ENCODE measurements at places on chromosomes 2 and 18.

- DNase-seq: no peak
These were observed 638 bp downstream of the CEP192 start for GRCh38 chr18:12991821-12992179.

- no peak for DNase-seq
These were observed 15.1 kb upstream of the DARS1 start for GRCh38 chr2:136000502-136000901.

DNA sequence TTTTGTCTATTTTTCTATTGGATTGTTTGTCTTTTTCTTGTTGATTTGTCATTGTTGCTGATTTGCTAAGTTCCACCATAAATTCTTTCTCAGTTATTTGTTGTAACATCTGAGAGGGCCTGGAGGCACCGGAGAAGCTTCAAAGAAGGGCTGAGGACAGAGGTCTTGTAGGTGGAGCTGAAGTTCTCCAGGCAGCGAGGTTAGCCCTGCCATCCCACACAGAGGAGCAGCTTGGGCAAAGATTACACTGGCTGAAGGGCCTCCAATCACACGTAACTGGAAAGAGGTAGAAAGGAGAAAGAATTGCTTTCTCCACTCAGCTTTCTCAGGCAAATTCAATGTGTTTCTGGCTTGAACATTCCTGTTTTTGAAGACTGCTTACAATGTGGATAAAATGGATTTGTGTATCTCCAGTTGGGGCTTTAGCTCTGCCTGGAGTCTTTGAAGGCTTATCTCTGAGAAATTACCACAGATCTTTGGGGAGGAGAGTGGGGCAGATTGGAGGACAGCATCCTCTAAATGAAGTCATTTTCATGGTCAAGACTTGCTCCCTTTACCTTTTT lies 21.1 kb upstream of the EMILIN2 start:
- no peak for DNase-seq

GRCh38 chr2:168224346-168224745 lies 23.0 kb downstream of the STK39 start:
- DNase-seq: no peak

DNA sequence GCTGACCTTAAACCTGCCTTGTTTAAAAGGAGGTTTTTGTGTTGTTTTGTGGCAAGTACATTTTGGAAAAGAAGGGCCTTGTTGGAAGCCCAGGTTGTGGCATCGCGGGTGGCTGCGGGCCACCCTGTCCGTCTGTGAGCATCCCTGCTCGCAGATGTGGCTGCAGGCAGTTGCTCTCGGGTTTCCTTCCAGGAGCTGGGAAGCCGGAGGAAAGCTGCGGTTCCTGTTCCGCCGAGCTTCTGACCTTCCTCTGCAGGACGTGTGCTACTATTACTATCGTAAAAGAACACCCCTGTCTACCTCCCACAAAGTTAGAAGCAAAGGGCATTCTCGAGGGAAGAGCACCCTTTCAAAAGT lies 766 bp downstream of the MFF start:
- peak; percentile 40 for DNase-seq

GRCh38 chr2:100612388-100613000 lies 49.7 kb downstream of the PDCL3 start:
- no peak for DNase-seq

DNA sequence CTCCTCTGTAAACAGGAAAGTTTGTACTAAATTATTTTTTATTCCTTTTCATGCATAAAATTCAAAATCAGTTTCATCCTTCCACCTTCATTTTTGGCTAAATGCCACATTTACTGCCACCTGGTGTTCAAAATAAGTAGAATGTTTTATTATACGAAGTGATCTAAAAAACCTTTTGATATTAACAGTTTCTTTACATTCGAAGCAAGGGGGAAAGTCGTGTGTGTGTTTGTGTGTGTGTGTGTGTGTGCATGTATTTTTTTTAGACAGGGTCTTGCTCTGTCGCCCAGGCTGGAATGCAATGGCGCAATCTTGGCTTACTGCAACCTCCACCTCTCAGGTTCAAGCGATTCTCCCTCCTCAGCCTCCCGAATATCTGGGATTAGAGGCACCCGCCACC lies 9.0 kb upstream of the SCN9A start:
- DNase-seq: no peak

GRCh38 chr18:3447068-3447894 lies 2.7 kb upstream of the TGIF1 start:
- DNase-seq: no peak

DNA sequence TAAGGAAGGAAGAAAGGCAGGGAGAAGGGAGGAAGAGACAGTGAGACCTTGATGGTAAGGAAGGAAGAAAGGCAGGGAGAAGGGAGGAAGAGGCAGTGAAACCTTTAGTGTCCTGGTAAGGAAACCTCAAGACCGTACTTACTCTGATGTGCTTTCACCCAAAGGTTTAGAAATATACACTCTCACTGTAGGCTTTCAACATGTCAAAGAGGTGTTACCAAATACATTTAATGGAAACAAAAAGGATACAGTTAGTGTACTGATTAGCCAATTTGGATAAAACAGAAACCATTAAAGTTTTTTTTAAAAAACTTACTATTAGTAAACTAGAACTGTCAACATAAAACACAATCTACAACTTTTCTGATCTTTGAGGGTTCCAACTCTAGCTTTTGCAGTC lies 7.1 kb downstream of the FBXO15 start:
- DNase-seq: no peak

GRCh38 chr2:150214626-150215025 lies 272.8 kb downstream of the RND3 start:
- no peak for DNase-seq

DNA sequence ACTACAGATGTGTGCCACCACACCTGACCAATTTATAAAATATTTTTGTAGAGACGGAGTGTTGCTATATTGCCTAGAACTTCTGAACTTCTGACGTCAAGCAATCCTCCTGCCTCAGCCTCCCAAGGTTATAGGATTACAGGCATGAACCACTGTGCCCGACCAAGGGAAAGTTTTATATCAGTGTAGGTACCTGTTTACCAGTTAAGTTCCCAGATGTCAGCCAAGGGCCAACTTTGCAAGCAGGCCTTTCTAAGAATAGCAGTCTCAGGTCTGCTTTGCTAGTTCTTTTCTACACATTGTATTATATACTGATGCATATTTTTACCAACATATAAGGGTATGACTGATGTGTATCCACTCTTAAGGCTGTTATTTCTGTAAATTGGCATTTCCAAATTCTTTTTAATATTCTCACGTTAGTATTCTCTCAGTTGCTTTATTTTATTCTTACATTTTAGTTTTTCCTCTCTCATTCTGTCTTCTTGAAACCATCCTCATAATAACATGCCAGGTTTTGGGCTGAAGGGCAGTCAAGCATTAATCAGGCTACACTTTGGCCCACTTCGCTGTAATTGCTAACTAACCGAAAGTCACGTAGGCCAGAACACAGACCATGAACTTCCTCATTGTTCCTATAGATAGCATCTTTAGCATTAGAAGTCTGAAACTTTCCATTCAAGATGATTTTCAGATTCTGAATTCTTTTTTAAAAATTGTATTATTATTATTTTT lies 25.0 kb upstream of the CXXC1 start:
- no peak for DNase-seq

- no peak for DNase-seq
These were observed 112.5 kb downstream of the EFEMP1 start for GRCh38 chr2:55811048-55811447.

Data from CMK (cell line).